AML-193 (cell line): ENCODE measurements at places on chromosomes 4 and X.

DNA sequence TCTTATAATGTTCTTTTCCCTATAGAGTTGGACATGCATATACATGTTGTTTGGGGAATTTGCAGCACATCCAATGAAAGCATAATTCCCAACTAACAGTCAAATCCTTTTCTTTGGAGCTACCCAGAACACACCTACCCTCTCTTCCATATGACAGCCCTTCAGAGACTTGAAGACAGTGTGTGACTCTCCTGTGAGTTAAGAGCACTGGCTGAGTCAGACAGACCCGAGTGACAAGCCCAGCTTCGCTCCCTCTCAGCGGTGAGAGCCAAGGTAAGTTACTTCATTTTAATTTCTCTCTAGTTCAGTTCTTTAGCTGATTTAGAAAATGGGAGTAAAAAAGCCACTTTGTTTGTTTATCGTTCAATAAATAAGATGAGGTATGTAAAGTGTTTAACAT lies 86.3 kb downstream of the RTL9 start:
- no peak for DNase-seq

GRCh38 chr4:102344520-102344953 lies 745 bp downstream of the SLC39A8 start:
- peak; percentile 55 for DNase-seq

DNA sequence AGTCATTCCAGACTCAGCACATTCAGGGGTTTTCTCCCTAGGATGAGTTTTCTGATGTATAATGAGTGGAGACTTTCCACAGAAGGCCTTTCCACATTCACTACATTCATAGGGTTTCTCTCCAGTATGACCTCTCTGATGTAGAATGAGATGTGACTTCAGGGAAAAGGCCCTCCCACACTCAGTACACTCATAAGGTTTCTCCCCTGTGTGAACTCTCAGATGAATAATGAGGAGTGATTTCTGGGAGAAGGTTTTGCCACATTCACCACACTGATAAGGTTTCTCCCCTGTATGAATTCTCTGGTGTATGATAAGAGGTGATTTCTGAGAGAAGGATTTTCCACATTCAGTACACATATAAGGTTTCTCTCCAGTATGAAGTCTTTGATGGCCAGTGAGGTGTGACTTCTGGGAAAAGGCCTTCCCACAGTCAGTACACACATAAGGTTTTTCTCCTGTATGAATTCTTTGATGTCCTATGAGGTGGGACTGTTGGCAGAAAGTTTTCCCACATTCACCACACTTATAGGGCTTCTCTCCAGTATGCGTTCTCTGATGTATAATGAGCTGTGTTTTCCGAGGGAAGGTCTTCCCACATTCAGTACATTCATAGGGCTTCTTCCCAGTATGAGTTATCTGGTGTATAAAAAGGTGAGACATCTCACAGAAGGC lies 12.7 kb downstream of the ZNF630 start:
- DNase-seq, result no peak

GRCh38 chrX:17792826-17793225 lies 55.5 kb downstream of the SCML1 start:
- no peak for DNase-seq

DNA sequence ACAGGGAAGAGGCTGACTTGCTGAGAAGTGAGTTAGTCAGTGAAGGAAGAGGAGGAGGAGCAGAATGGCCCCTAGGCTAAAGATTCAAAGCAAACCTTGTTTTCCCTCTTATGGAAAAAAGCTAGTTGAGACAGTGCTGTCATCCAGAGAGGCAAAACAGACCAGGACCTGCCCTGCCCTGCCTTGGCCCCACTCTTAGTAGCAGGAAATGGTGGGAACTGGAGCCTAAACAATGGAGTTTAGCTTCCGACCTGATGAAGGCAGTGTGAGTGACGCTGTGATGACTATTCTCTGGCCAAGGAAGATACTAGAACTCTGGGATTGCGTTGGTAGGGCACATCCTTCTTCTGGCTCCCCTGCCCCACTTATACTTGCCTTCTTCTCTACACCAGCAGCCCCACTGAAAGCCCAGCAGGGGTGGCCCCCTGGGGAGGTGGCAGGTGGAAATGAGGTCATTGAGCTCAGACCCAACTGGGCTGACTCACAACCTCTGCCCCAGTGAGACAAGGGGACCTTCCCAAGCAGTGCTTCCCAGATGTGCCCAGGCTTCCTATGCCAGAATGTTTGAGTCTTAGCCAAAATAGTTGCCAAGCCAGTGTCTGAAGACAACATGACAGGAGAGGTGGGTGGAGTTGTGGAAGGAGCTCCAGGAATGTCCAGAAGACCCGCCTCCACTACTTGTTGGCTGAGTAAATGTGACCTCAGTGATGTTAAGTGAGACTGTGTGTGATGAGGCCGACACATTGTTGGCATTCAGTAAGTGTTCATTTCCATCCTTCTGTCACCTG lies 38.8 kb downstream of the MSN start:
- no peak for DNase-seq

- DNase-seq, result no peak
Observed at GRCh38 chr4:154082760-154083535, 294.1 kb upstream of the SFRP2 start.

DNA sequence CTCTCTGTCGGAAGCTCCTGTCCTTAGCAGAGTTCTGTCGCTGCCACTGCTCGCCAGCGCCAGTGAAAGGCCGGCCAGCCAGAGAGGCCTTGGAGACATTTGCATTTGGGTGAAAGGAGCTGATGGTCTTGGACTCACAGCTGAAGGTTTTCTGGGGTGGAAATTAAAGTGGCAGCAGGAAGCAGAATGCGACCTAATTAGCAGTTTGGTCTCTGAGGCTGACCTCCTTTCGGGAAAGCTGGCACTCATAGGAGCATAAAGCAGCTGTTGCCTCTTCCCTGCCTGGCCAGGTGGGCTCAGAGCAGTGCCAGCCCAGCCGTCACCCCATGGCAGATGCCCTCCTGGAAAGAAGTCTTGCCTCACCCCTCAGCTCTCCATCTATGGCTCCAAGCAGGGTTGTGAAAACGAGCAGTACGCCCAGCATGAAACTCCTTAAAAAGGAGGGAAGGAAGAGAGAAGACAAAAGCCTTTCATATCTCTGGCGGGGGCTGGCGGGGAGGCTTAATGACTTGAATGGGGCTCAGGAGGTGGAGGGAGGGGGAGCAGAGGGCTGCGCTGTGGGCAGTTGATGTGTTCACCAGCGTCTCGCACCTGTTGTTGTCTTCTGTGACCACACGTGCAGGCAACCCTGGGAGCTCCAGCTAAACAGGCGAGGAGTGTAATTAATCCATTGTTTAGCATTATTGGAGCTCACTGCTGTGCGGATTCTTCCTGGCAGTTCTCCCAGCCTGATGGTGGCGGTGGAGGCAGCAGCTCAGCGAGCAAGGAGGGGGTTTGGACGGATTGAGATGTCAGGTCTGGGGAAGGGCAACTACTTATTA lies 264.0 kb downstream of the MID1IP1 start:
- no peak for DNase-seq

DNA sequence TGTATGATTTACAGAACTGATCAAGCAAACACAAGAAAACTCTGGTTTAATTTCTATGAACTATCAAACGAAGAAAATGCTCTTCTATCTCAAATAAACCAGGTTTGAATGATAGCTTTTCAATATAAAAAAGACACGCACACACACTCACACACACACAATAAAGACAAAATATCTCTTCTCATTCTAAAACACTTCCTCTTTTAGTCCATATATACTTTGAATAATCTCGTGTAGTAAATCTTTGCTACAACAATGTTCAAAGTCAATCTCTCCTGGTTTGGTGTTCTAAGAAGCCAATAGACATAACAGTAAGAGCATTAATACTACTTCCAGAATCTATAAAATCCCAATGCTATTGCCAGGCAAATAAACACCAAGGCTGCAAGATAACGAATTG lies 13.3 kb downstream of the CXCL2 start:
- DNase-seq, result no peak

DNA sequence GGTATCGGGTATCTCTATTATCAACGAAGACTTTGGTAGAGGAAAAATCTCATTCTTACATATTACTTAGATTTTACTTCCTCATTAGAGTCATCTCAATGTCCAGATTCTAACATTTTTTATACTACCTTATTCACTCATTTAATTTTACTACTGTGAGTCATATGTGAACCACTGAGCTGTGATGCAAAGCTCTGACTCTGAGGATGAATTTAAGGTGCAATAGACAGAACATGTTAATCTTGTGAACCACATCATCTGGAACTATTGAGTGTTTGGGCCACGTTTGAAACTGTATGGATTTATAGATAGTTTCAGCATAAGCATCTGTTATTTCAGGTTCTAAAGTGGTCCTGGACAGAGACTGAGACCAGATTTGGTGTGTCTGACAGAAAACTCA lies 78.4 kb downstream of the PWWP3B start:
- DNase-seq, result no peak

GRCh38 chr4:150493851-150494250 lies 88.1 kb upstream of the MAB21L2 start:
- no peak for DNase-seq

GRCh38 chr4:139481465-139481864 lies 27.5 kb downstream of the RAB33B start:
- DNase-seq, result no peak
